ENCODE measurements at places on chromosomes 3 and 15.

- DNase-seq, result no peak
These were observed 16.0 kb downstream of the FOXL2NB start for GRCh38 chr3:138962854-138963560.

- peak; percentile 52 for DNase-seq
These were observed 479 bp upstream of the CLDN1 start for GRCh38 chr3:190322604-190323245.

- DNase-seq, result no peak
These were observed 6.8 kb downstream of the SSR3 start for GRCh38 chr3:156548041-156548687.

DNA sequence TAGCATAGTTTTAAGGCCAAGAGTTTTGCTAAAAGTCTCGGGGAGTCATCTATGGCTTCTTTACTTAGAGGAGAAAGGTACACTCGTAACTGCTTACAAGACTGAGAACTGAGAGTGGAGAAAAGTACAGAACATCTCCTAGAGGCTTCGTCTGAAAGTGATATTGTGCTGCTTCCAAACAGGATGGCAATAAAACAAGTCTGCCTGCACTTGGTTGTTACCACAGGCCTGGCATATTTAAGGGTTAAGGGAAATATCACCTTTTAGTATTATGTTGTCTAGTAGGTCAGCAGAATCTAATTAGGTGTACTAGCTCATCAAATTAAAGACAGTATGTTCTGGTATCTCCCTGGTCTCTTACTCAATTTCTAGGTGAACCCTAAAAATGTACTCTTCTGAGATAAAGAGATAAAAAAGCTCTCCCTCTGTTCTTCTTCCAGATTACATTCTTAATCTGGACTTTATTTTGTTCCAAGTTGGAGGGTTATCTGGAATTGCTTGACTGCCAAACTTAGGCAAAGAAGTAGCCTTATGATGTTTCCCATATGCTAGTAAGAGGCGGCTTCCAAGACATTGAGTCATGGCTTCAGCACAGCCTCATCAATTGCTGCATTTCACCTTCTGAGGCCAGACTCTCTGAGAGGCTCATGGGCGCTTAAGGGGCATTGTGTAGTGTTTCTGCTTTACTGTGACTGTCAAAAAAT lies 181.3 kb downstream of the LSAMP start:
- DNase-seq, result no peak
